ENCODE measurements at places on chromosomes 2 and 18.

DNA sequence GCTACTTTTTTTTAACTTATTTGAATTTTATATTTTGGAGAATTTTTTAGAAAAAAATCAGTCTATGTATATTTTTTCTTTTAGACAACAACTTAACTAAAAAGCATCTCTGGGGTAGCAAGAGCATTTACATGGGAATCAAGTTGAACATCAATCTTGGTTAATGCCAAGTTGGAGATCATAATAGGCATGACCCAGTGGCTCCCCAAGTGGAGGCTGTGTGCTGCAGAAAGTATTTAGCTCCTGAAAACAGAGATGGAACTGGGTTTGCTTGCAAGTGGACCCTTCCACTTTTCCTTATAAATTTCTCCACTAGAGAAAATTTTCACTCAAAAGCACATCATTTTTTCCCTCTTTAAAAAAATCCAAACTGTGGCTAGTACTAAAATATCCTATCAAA, 23.9 kb upstream of the CAVIN2 start:
- DNase-seq: no peak

DNA sequence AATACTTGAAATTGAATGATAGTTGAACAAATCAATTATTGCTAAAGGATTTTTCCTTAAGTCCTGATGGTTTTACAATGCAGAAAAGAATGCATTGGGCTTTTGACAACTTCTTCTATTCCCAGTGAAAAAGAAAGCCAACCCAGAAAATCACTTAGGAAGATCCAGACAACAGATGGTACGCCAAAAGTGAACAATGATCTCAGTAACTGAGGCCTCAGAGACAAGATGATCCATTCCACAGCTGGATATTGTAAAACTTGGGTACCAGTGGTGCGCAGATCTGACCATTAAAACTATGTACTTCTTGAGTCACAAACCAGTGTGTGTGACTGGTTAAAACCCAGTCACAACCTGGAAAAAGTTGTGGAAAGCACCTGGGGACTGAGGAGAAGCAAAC, 173.5 kb downstream of the ETAA1 start:
- DNase-seq: no peak

GRCh38 chr2:167103028-167103756, 214.9 kb downstream of the XIRP2 start:
- no peak for DNase-seq

- no peak for DNase-seq
Observed at GRCh38 chr2:188443207-188443606, 151.5 kb downstream of the GULP1 start.

- DNase-seq: no peak
Observed at GRCh38 chr18:6401687-6402086, 13.0 kb downstream of the L3MBTL4 start.

- no peak for DNase-seq
Observed at GRCh38 chr2:160974803-160975202, 185.4 kb upstream of the TANK start.

GRCh38 chr2:11983870-11984269, 237.4 kb downstream of the LPIN1 start:
- DNase-seq: no peak

DNA sequence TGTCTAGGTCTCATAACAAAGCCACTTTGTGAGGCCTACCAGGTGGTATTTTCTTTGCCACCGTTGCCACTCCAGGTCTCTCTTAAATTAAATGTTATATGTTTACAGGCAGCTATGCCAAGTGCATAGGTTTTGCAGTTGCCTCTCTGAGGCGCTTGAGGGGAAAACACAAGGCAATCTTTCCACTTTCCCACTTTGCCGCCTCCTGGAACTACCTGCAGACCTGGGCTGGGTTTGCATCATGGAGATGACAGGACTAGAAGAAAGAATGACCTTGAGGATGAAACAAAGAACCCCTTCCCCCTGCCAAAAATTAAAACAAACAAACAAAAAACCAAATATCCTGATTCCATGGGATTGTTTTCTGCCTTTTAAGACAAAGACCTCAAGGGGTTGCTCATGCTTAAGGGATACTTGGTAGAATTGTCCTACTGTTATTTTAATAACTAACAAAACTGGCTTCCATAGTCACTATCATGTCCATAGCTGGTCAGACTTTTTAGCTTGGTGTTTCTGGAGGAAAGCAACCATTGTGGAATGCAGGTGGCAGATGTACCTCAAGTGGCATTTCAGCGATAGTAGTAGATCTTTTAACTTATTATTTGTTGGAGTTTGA, 159.9 kb downstream of the PRPF40A start:
- no peak for DNase-seq

DNA sequence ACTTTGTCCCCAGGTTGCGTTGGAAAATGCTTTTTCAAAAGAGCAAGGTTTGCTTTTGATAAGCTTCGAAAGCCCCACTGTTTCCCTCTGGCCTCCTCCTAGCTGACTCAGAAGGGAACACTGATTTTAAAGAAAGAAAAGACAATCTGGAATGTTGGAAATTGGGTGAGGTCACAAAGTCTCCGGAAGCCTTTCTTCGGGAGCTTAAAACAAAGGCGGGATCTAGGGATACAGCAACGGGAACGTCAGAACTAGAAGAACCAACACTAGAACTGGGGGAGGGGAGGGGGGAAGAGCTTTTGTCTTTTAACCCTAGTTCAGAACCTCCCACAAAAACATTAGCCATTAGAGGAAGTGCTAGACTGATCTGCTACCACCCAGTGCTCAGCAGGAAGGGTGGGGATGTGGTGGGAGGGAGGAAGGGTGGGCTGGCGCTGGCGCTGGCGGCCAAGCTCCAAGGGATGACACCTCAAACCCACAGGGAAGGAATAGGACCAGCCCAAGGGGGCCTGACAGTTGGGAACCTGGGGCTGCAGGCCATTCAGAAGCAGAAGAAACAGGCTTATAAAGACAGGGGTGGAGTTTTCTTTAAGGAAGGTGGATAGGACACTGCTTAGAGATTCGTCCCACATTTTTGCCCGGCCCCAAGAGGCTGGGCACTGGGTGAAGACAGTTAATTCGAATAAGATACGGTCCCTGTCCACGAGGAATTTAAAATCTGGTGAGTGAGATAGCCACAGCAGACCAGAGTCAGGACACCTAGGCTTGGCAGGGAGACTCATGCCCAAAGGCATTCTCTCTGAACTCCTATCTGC, 1.7 kb downstream of the TMSB10 start:
- peak; percentile 37 for DNase-seq

- no peak for DNase-seq
Observed at GRCh38 chr2:118705032-118705431, 142.4 kb downstream of the EN1 start.

DNA sequence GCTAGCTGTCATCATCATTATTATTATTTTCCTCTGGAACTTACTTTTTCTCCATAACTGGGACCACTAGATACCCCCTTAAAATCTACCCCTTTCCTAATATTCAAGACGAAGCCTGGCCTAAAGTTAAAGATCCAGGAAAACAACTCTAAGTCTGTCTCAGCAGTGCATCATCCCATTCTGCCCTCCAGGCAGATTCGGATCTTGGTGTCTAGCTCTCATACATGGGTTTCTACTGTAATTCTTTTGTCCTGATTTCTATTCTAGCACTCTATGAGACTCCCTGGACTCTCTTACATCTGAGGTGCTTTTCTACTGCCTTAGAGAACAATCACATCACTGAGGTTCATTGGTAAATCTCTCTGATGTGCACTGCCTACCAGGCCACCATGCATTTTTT, 35.5 kb downstream of the MAP2 start:
- no peak for DNase-seq

DNA sequence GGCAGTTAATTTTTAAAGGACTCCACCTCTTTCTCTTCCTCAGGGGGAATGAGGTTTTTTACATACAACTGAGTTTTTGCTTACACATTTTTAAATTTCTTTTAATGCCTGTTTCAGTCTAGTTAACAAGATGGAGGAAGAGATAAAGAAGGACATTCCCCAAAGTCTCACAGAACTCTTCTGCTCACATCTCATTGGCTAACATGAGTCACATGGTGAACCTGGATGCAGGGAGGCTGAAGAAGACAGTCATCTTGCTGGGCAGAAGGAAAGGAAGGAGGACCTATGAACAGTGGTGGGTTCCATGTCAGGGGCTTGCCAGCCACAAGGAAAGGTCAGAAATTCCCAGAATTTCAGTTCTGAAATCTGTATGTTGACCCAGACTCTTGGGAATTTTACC, 10.4 kb upstream of the ST8SIA5 start:
- no peak for DNase-seq

- no peak for DNase-seq
Observed at GRCh38 chr2:198293281-198293680, 488.9 kb downstream of the PLCL1 start.
